ENCODE measurements at places on chromosomes 11 and 22. TPM values are rescaled to one million over a fixed set of nuclear protein-coding genes. Genes with fewer than 3 reads are reported as not detected.

DNA sequence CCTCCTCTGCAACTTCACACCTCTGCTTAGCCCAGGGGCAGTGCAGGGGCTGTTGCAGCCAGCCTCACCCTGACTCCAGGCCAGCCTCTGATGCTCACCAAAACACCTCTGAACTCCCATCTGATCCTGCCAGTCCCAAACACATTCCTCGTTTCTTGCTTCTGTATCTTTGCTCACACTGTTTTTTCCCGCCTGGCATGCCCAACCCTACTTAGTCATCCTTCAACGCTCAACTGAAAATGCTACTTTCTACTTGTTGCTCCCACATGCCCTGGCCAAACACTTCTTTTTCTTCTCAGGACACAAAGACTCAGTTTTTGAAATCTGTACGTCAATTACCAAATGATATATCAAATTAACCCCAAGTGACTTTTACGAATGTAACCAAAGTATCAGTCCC, 140.8 kb upstream of the ZBED5 start:
- no peak for DNase-seq

- no peak for DNase-seq
Measured at GRCh38 chr11:74683279-74683871, 47.9 kb downstream of the CHRDL2 start.

Gene NPAS4
- polyA plus RNA-seq: not detected

Gene NAALAD2
- 0.08 TPM for polyA plus RNA-seq

GRCh38 chr11:121961321-121961801, 154.7 kb downstream of the BLID start:
- DNase-seq: no peak

- DNase-seq: no peak
Measured at GRCh38 chr11:108009497-108010370, 1.0 kb downstream of the CUL5 start.

DNA sequence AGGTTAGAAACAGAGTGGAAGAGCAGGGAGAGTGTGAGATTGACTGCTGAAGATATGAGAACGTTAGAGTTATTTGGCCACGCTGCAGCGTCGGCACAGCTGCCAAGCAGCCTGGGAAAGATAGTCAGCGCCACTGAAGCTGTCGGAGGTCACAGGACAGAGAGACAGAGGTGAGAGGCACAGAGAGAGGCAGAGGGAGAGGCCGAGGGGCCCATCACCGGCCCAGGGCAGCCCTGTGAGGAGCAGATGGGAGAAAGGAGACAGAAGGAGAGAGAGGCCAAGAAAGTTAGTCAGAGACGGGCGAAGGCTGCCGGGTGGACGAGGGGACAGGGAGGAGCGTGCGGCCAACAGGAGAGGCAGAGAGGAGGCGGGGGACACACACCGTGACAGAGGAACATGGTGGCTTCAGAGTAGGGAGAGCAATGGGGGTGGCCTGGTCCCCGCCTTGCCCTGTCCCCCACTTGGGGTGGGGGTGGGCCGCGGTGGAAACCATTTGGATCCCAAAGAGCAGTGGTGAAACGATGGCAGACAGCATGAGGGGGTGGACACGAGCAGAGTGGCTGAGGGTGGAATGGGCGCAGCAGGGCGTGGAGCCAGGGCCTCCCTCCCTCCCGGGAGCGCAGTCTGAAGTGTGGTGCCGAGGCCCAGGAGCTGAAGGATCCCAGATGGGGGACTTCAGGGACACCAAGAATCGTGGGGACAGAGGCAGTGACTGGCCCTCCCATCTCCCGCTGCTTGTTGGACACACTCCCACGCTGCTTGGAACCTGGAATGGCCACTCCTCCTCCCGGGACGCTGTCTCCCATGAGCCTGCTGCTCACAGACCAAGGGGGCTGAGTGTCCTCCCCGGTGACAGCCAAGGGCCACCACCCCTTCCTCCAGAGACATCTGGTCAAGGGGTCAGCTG, 26.6 kb downstream of the LRRC10B start:
- no peak for DNase-seq

DNA sequence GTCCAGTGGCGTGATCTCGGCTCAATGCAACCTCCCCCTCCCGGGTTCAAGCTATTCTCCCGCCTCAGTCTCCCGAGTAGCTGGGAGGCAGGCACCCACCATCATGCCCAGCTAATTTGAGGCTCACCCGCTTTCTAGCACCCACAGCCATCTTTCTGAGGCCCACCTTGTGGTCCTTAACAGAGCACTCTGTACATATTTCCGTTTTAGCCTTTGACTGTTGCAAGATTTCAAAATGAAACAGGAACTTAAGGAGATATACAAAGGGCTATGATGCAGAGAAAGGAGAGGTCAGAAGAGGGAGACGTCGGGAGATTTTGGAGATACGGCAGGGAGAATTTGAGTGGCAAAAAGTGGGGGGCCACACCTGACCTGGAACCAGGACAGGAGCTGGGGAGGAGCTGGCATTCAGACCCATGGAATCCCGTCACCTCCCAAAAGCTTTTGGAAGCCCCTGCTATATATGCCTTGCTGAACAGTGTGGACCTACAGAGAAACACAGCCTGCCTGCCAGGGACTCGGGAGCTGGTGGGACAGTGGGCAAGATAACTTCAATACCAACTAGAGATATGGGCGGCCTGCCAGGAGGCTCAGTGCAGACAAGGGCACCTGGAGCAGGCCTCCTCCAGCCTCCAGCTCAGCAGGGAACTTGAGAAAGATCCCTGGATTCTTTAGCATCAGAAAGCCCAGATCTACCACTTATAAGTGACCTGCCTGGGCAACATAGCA, 8.0 kb upstream of the CLCF1 start:
- DNase-seq: no peak

Gene SAA2
- not detected for polyA plus RNA-seq

GRCh38 chr11:45102810-45103621, 43.4 kb upstream of the PRDM11 start:
- peak; percentile 71 for DNase-seq

DNA sequence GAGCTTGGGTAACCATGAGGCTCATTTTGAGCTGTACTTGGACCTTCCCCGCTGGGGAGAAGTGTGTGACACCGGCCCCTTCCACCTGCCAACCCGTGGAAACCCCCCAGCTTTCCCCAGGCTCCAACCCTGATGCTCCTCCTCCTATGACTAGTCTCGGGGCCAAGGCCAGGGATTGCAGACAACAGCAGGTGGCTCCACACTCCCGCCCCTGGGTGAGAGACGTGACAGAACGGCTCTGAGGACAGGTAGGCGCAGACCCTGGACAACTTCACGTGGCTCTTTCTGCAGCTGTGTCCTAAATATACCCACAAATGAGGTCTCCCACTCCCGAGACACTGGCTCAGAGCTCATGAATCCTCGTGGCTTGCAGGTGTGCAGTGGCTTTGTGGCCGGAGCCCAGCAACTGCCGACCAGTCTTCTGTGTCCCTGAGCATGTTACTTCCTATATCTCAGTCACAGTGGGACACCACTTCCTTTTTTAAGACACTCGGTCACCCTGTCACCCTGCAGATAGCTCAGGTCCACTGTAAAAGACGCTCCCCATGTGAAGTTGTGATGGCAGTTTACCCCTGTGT, 55.2 kb downstream of the NECTIN1 start:
- DNase-seq: no peak

- DNase-seq: no peak
Measured at GRCh38 chr11:74820763-74821162, 72.1 kb downstream of the RNF169 start.

GRCh38 chr22:26259510-26259909, 90.2 kb downstream of the SEZ6L start:
- no peak for DNase-seq

GRCh38 chr11:8997451-8997850, 6.3 kb downstream of the NRIP3 start:
- DNase-seq: no peak

DNA sequence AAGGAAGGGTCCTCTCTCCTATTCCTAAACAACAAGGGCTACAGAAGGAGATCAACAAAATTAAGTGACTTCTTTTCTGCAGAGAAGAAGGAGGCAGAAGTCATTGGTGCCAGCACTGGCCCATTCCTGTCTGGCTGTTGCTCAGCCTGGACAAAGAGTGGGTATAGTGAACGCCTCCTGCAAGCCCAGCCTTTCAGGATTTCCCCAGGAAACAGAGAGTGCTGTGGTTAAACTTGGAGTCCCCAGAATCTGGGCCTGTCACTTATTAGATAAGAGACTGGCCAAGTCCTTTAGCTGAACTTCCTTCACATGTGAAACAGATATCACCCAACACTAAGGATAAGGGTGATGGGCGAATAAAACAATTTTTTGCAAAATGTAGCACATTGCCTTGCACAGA, 10.9 kb downstream of the TST start:
- DNase-seq: no peak

- no peak for DNase-seq
Measured at GRCh38 chr22:49264696-49265095, 563.0 kb downstream of the BRD1 start.

GRCh38 chr11:116916052-116916451, 78.6 kb upstream of the APOA1 start:
- no peak for DNase-seq

- DNase-seq: no peak
Measured at GRCh38 chr11:5923427-5923776, 18.6 kb upstream of the OR56A3 start.

- no peak for DNase-seq
Measured at GRCh38 chr22:27100789-27101188, 443.4 kb downstream of the MIAT start.

- DNase-seq: peak; percentile 40
Measured at GRCh38 chr11:8959546-8960166, 4.6 kb downstream of the TMEM9B start.

Gene KIF18A
- polyA plus RNA-seq: 1.7 TPM

GRCh38 chr22:20001082-20001638, 15.5 kb downstream of the ARVCF start:
- no peak for DNase-seq

- no peak for DNase-seq
Measured at GRCh38 chr11:19785265-19785664, 72.6 kb downstream of the NAV2 start.

DNA sequence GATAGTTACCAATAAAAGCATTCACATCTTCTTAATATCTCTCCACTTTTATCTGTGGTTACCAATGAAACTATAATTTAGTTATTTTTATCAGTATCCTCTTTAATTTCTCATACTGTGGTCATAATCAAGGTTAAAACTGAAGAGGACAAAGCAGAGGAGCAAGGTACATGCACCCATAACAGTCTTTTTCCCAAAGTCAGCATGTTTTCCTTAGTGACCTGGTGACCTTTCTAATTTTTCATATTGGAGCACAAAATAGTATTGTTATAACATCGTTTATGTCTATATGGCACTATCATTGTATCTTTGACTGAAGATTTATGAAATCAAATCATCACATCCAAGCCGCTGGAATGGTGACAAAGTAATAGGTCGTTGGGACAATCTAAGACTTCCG, 51.5 kb upstream of the CHORDC1 start:
- DNase-seq: no peak

DNA sequence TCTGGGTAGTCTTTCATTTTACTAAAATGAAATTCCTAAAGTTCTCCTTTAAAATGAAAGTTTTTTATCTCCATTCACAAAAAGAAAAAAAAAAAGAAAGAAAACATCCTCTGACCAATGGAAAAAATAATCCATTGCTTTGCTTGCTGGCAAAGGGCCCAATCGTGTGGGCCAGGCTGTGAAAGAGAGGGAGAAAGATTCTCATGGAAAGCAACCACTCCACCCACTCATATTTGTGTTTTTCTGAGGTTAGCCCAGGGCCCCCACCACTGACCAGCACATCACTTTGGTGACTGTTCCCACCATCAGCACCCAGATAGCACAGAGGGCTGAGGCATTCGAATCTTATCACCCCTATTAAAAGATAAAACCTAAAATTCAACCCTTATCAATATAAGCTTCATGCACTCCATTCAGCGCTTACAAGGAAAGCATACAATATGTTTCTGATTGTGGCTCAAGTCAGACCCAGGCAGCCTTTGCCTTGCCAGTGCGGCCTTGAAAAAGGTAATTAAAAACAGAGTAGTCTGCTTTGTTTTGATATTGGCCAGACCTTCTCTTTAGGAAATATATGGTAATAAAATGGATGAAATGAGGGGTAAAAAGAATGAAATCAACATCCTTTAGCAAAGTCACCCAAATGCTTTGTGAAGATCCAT, 192.8 kb downstream of the ETS1 start:
- DNase-seq: no peak

Gene CABP7
- polyA plus RNA-seq: 0.13 TPM

- no peak for DNase-seq
Measured at GRCh38 chr11:70590356-70590991, 192.1 kb downstream of the CTTN start.

Gene KRTAP5-9
- not detected for polyA plus RNA-seq

GRCh38 chr11:107017433-107018218, 650 bp downstream of the GUCY1A2 start:
- no peak for DNase-seq

DNA sequence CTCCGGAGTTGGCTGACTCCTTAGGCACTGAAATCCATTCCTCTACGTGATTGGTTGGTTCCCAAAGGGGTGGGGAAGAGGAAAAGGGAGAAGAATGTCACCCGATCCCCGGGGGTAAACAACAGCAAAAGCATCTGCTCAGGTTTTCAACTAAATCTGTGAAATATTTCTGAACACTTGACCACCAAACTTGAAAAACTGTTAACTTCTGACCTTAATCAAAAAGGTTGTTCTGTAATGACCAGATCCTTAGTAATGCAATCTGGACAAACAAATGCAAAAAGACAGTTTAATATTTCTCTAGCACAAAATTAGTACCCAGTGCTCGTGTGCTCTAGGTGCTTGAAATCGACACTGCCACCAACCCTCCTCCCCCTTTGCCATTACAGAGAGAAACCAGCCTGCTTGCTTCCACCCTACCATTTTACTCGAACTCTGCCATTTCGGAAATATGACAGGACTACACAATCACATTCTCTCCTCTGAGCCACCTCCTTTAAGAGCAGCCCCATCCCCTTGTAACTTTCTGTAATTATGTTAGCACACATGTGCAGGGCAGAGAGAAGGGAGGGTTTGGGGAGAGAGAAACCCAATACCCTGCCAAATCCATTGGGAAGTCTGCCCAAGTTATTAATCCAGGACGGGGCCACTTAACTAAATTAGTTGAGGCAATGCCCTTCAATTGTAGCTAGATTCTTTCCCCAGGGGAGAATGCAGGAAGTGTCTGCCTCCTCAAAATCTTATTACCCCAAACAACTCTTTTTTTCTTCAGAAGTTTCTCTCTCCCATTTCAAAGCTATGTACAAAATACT, 113.8 kb downstream of the RBFOX2 start:
- no peak for DNase-seq

Gene ZNF215
- not detected for polyA plus RNA-seq

GRCh38 chr22:32326647-32327046, 31.0 kb upstream of the RFPL3 start:
- DNase-seq: no peak

DNA sequence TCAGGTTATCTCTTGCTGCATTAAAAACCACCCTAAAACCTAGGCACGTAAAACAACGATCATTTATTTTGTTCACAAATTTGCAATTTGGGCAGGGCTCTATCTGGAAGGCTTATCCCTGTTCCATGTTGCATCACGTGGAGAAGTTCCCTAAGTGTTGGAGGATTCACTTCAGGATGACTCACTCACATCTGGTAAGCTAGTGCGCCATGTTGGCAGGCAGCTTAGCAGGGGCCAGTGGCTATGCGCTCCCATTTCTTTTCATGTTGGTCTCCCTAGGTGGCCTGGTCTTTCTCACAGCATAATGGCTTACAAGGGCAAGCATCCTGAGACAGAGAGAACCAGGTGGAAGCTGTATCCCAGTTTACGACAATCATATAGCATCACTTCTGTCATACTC, 226.8 kb downstream of the BLID start:
- no peak for DNase-seq

Gene MCHR1
- not detected for polyA plus RNA-seq

- no peak for DNase-seq
Measured at GRCh38 chr22:24685531-24686190, 82.7 kb downstream of the GGT1 start.

Gene MAP6
- polyA plus RNA-seq: not detected
